Mammary microvascular endothelial cell (primary cell): ENCODE measurements at places on chromosomes 6 and 20. TPM values are rescaled to one million over a fixed set of nuclear protein-coding genes. Genes with fewer than 3 reads are reported as not detected.

The VGLL2 gene
- not detected in 2 replicates for total RNA-seq

The BPIFB1 gene
- not detected in 2 replicates for total RNA-seq

The UST gene
- 0.20 and 0.44 TPM in 2 replicates for total RNA-seq

The TFEB gene
- total RNA-seq = 2.3 and 3.4 TPM in 2 replicates

The NRSN1 gene
- total RNA-seq = not detected in 2 replicates

The POLR3F gene
- total RNA-seq = 10.5 and 12.8 TPM in 2 replicates

The PPDPF gene
- total RNA-seq = 81.9 and 90.7 TPM in 2 replicates

The OR2H1 gene
- total RNA-seq = not detected in 2 replicates

The OXT gene
- not detected in 2 replicates for total RNA-seq

The MOXD1 gene
- total RNA-seq = 0.05 and 0.07 TPM in 2 replicates

The CDKN1A gene
- total RNA-seq = 294 and 299 TPM in 2 replicates

The NKX2-2 gene
- not detected in 2 replicates for total RNA-seq

The GHRH gene
- not detected in 2 replicates for total RNA-seq

The SLC17A1 gene
- total RNA-seq = not detected in 2 replicates

The XKR7 gene
- not detected in 2 replicates for total RNA-seq

The HSF2 gene
- total RNA-seq = 12.0 and 16.1 TPM in 2 replicates

The DEFB124 gene
- not detected in 2 replicates for total RNA-seq

The MMP24 gene
- 0.07 and 0.44 TPM in 2 replicates for total RNA-seq

The C20orf202 gene
- total RNA-seq = not detected in 2 replicates

The IER3 gene
- 72.1 and 91.5 TPM in 2 replicates for total RNA-seq

The PGC gene
- total RNA-seq = not detected in 2 replicates

The PKHD1 gene
- not detected in 2 replicates for total RNA-seq

The HMGCLL1 gene
- total RNA-seq = not detected in 2 replicates

The TOX2 gene
- 31.3 and 37.8 TPM in 2 replicates for total RNA-seq

The VWA7 gene
- 0.49 and 1.6 TPM in 2 replicates for total RNA-seq

The HDGFL1 gene
- total RNA-seq = not detected in 2 replicates

The GPR63 gene
- total RNA-seq = under 0.01 TPM in 1 of 2 replicates, not detected in the other

The PRKN gene
- total RNA-seq = 0.13 and 0.34 TPM in 2 replicates

The CDSN gene
- not detected in 2 replicates for total RNA-seq

The COL21A1 gene
- 0.05 and 0.13 TPM in 2 replicates for total RNA-seq

The HLA-DMB gene
- 1.2 and 1.3 TPM in 2 replicates for total RNA-seq

The ERVFRD-1 gene
- 6.5 and 7.2 TPM in 2 replicates for total RNA-seq

The GABRR2 gene
- 0.39 TPM in 1 of 2 replicates, not detected in the other for total RNA-seq

The XRN2 gene
- 74.1 and 77.1 TPM in 2 replicates for total RNA-seq

The PTGIS gene
- total RNA-seq = 0.30 and 0.33 TPM in 2 replicates

The GRIK2 gene
- total RNA-seq = not detected in 2 replicates

The IL17A gene
- total RNA-seq = not detected in 2 replicates

The OR2B3 gene
- not detected in 2 replicates for total RNA-seq

The HLA-DQA1 gene
- not detected in 2 replicates for total RNA-seq

The MEP1A gene
- total RNA-seq = not detected in 2 replicates

The CRIP3 gene
- total RNA-seq = not detected in 2 replicates

The OOEP gene
- total RNA-seq = not detected in 2 replicates

The GNAS gene
- total RNA-seq = 552 and 577 TPM in 2 replicates

The BPIFB4 gene
- total RNA-seq = not detected in 2 replicates

The SLC4A11 gene
- 3.1 TPM in 2 replicates for total RNA-seq

The SCRT2 gene
- not detected in 2 replicates for total RNA-seq

The PKIB gene
- total RNA-seq = 0.15 TPM in 1 of 2 replicates, not detected in the other

The RIMS1 gene
- 0.05 and 0.13 TPM in 2 replicates for total RNA-seq
